G401 (cell line): ENCODE measurements at places on chromosomes 3 and 15.

- no peak for DNase-seq
Observed at GRCh38 chr3:178297740-178298139, 238.5 kb upstream of the KCNMB2 start.

DNA sequence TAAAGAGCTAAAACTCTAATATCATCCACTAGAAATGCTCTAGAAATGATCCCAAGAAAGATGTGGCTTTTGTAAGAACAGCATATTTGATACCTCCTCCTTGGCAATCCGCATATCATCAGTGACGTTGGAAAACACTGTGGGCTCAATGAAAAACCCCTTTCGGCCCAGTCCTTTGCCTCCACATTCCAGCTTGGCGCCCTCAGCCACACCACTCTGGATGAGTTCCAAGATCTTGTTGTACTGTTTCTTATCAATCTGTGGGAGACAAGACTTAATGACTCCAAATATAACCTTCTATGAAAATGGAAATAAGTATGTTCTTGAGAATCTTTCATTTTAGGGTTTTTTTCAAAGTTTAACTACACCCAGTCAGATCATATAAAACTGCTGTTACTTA is 103.6 kb downstream of the ALDH1A2 start:
- DNase-seq: no peak

DNA sequence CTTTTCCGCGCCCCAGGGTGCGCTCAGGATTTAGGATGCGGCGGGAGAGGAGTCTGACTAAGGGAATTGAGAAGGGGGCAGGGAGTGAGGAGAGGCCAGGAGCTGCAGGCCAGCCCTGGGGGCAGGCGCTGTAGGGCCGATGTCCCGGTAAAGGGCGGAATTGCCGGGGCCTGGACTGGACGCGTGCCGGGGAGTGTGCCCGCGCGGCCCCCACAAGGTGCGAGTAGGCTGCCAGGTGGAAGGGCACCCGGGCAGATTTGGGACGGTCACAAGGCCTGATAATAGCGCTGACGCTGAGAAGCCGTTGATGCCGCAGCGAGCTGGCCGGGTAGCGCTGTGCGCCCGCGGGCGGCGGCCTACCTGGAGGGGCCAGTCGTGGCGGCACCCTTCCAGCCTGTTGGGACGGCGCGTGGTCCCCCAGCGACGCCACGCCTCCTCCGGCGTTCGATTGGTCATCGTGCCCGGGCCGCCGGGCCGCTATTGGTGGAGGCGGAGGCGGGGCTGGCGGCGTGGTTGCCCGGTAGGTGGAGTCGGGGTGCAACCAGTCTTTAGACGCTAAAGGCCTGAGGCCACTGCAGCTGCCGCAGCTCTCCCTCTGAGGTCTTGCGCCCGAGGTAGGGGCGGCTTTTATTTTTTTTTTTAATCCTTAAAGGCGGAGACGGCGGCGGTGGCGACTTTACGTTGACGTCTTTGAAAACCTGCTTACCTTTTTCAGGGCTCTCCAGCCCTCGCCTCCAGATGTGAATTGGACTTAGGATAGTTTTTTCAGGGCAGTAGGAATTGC is 903 bp downstream of the SLC25A38 start:
- DNase-seq: peak; percentile 95

DNA sequence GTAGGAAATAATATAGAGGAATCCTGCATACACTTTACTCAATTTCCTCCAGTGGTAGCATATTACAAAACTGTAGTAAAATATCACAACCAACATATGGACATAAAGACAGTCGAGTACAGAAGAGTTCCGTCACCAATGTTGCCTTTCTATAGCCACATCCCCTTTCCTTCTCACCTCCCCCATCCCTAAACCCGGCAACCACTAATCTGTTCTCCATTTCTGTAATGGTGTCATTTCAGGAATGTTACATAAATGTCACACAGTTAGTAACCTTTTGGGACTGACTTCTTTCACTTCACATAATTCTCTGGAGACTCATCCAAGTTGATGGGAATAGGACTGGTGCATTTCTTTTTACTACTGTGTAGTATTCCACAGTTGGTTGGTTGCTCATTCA is 41.4 kb upstream of the ATG7 start:
- no peak for DNase-seq

DNA sequence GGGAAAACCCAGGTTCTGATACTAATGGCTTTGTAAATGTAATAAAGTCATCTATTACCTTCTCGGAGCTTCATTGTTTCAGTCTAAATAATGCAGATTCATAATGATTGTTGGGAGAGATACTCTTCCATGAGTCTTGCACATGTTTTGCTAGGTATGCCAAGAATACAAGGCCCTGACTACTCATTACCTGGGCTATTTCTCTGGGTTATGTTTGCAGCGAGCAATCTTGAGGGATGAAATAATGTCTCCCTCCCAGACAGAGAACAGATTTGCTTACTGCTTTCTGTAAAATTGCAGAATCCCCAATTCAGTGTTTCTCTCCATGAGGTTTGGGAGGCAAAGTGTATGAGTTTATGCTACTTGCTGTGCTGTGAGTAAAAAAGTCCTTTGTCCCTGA is 6.2 kb upstream of the CLASP2 start:
- DNase-seq: no peak

DNA sequence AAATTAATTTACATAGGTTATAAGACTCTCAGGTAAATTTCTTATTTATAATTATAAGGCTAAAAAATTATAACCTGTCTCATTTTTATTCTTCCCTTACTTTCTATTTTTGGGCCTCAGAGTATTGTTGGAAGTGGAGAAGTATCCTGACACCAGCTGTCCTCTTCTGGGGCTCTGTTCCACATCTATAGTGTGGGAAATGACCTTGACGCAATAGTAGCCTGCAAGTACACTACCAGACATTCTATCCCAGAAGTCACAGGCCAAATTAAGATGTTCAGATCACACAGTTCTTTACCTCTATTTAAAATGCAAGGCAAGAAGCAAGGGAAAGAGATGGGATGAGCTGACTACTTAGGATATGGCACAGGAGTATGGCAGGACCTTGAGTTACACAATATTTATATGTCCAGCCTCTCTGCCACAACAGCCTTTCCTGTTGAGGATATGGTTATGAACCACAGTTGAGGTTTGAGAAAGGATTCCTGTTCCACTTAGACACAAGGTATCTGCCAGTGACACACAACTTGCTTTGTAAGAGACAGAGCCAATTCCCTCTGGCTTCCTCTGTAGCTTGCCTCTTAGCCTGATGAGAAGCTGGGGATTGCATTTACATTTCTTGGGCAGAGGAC is 158.0 kb upstream of the IL12A start:
- no peak for DNase-seq

- DNase-seq: no peak
Observed at GRCh38 chr3:112654492-112654891, 13.5 kb upstream of the CCDC80 start.

DNA sequence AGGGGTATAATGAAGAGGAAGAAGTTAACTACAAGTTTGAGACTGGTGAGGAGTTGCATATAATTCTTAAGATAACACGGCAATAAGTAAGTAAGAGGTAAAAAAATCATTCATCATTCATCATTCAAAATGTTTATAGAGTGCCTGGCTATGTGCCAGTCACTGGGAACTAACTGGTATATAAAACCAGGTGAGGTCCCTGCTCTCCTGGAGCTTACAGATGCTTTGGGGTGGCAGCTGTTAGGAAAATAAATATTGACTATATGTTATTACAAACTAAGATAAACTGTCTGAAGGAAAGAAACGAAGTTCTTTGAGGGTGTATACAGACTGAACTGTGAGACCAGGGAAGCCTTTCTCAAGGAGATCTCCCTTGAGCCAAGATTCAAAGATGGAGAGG is 2.9 kb downstream of the CASR start:
- no peak for DNase-seq
